Activated naive CD4-positive, alpha-beta T cell (primary cell): ENCODE measurements at places on chromosomes 6 and 20.

GRCh38 chr20:51174536-51174935, 151.6 kb upstream of the KCNG1 start:
- no peak for DNase-seq

- no peak for DNase-seq
These were observed 68.1 kb upstream of the TOP1 start for GRCh38 chr20:40960521-40960956.

GRCh38 chr6:138957903-138958302, 30.1 kb downstream of the REPS1 start:
- no peak for DNase-seq

DNA sequence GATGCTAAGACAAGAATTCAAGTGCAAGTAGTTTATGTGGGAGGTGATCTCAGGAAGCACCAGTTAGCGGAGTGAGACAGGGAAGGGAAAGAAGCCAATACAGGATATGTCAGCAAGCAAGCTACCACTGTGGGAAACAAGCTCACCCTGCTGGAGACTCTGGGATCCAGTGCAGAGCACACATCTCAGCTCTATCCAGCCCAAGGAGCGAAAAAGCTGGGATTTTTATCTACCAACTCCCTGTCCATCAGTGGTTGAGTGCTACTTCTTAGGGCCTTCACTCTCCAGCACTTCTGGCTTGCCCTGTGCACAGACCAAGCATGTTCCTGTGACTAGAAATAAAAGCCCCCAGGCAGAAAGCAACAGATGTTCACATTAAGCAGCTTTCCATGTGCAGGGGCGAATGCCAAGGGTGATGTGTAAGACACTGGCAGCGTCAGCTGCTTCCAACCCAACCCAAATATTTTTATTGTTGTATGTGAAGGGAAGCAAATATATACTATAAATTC, 10.8 kb upstream of the RNF24 start:
- DNase-seq, result no peak

- DNase-seq, result no peak
These were observed 7.9 kb upstream of the FAM210B start for GRCh38 chr20:56350842-56351241.

DNA sequence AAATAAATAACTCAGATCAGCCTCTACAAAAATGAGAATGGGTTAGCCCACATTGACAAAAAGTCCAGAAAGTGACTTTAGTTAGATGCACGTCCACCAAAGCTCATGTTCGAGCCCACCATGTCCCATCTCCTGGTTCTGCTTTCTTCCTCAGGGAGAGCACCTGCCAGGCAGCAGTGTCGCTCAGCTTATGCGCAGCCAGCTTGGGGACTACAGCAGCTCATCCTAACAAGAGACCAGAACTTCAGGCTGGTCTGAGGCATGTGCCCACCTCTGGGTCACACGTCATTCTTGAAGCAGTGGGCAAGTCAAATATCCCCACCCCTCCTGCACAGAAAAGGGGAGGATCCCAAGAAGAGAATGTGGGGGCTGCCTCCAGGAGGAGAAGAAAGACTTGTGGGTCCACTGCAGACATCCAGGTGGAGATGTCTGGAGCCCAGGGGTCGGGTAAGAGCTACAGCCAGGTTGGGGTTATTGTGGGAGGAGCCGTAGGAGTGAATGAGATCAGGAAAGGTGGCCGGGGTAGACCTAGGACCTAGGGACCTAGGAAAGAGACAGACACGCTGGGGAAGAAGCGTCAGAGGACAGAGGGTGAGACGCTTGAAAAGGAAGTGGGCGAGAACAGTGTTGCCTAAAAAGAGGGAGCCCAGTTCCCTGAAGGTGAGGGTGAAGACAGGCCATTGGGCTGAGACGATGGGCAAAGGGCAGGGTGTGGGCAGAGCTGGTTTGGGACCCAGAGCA, 52.5 kb downstream of the SSR1 start:
- DNase-seq, result no peak

DNA sequence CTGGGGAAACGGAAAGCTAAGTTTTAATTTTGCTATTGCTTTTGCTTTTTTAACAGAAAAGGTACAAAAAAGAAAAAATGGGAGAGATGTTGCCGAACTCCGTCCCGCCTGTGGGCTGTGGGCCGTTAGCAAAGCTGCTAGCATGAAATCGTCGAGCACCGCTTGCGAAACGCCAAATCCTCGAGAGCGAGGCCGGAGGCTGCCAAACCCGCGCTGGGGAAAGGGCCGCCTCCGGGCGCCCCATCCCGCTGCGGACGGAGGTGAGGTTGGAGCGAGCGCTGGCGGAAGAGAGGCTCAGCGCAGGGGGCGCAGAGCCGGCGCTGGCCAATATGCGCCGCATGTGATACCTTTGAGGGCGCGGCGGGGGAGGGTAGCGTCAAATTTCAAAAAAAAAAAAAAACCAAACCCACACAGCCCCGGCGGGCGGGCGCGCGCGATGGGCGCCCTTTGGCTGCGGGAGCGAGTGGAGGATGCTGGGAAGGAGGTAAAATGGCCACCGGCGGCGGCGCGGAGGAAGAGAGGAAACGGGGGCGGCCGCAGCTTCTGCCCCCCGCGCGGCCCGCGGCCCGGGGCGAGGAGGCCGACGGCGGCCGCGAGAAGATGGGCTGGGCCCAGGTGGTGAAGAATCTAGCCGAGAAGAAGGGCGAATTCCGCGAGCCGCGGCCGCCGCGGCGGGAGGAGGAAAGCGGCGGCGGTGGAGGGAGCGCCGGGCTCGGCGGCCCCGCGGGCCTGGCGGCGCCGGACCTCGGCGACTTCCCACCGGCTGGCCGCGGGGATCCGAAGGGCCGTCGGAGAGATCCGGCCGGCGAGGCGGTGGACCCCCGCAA, at the start of gene ZCCHC3:
TSS of gene ZCCHC3 (plus strand) at position 473 of the 827 bp plus-strand sequence. CDS start at position 490, 17 bp downstream.
- peak; percentile 72 for DNase-seq

DNA sequence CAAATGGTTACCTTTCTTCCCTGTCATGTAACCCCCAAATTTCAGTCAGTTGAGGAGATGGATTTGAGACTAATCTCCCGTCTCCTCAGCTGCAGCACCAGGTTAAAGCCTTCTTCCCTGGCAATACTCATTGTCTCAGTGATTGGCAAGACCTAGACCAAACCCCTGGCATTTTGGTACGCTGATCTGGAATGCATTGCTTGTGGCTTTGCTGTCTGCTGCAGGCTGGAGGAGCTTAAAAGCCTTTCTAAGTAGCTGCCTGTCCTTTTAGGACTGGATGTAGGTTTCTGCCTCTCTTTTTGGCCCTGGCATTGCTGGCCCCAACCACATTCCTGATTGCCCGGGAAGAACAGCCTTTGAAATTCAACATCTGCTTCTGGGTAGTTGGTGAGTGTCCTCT, 729.6 kb upstream of the GJE1 start:
- DNase-seq, result no peak

- no peak for DNase-seq
These were observed 680.0 kb downstream of the RNF144B start for GRCh38 chr6:19067165-19067564.

GRCh38 chr6:106281661-106282060, 43.9 kb downstream of the ATG5 start:
- DNase-seq, result no peak

DNA sequence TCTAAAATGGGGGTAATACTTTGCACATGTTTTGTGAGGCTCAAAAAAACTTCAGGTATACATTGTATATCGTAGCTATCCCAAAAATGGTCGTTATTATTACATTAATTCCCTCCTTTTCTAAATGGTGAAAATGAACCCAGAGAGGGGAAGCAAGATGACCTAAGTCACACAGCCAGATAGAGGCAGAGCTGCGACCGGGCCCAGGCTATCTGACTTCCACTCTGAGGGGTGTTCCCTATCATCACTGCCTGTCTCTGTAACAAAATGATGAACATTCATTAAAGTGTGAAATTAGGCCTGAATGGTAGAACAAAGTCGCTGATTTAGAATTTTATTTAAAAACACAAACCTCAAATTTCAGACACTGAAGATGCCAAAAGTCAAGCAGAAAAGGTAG, 29.1 kb upstream of the RIMS4 start:
- DNase-seq, result no peak

DNA sequence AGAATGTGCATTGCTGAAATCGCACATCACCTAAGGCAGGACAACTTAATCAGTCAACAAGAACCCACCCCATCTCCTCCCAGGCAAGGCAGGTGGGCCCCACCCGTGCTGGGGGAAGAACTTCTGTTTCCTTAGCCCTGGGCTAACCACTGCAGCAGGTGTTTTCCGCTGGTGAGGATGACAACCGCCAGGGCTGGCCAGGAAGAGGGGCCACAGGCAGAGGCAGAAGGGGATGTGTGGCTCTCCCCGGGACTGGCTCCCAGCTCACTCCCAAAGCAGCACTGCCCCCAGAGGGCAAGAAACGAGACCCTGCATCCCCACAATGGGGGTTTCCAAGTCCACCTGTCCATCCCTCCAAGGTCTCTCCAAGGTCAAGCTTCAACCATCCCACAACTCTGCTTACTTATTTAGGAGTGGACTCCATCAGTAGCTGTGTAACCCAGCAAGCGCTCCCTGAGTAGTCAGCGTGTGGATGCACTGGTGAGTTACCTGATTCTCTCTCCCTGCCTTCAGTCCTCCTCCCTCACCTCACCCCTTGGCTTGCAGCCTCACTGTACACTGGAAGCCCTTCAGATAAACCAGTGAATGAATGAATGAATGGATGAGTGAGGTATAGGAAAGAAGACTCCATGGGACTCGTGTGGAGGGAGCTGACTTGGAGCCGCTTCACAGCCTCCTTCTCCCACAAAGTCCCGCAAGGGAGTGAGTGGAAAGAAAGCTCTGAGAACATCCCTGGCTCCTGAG, 168.2 kb upstream of the CST7 start:
- DNase-seq, result no peak

- no peak for DNase-seq
These were observed 26.5 kb downstream of the SMLR1 start for GRCh38 chr6:130853555-130854183.

- no peak for DNase-seq
These were observed 110.2 kb downstream of the SASH1 start for GRCh38 chr6:148452876-148453275.

- no peak for DNase-seq
These were observed 82.1 kb downstream of the DLL1 start for GRCh38 chr6:170208651-170209353.

GRCh38 chr6:161181121-161181520, 92.7 kb downstream of the AGPAT4 start:
- no peak for DNase-seq

DNA sequence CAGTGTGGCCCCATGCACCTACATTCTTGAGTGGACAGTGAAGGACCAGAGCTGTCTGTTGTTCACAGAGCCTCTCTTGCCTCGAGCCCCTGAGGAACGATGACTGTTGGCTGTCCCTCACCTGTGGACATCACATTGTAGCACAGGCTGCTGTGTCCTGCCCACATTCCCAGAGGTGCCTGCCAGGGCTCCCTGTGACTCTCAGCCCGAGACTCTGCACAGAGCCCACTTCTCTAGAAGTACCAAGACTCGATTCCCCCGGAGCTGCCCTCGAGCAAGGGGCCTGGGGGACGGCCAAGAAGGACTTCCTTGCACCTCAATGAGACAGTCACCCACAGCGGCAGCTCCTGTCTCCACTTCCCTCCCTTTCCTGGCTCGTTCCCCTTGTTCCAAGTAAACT, 28.6 kb upstream of the DLGAP4 start:
- DNase-seq, result no peak

GRCh38 chr6:62974452-62974851, 236.8 kb upstream of the FKBP1C start:
- DNase-seq, result no peak

DNA sequence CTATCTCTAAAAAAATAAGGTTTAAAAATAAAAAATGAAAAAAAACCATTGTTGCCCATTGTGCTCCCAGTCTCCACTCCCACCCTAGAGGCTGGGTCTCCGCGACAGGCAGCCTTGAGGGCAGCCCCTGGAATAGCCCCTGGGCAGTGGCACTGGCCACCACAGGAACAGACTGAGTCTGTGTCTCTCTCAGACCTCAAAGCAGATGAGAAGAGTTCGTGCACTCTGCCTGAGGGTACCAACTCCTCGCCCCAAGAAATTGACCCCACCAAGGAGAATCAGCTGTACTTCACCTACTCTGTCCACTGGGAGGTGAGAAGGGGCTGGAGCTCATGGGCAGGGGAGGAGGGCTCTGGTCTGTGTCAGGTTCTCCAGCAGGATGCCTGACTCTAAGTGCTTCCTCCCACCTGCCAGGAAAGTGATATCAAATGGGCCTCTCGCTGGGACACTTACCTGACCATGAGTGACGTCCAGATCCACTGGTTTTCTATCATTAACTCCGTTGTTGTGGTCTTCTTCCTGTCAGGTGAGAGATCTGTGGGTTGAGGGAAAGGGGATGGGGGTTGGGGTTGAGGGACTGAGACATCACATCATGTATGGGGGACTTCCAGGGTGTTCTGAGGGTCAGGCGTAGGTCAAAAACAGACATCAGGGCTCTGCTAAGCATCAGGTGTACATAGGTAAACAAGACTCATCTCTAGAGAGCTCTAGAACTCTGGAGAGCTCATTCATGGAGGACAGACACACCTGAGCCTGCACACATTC, 35.6 kb downstream of the TM9SF4 start:
- DNase-seq, result no peak

- DNase-seq, result no peak
These were observed 67.7 kb downstream of the PHACTR2 start for GRCh38 chr6:143745166-143746133.

DNA sequence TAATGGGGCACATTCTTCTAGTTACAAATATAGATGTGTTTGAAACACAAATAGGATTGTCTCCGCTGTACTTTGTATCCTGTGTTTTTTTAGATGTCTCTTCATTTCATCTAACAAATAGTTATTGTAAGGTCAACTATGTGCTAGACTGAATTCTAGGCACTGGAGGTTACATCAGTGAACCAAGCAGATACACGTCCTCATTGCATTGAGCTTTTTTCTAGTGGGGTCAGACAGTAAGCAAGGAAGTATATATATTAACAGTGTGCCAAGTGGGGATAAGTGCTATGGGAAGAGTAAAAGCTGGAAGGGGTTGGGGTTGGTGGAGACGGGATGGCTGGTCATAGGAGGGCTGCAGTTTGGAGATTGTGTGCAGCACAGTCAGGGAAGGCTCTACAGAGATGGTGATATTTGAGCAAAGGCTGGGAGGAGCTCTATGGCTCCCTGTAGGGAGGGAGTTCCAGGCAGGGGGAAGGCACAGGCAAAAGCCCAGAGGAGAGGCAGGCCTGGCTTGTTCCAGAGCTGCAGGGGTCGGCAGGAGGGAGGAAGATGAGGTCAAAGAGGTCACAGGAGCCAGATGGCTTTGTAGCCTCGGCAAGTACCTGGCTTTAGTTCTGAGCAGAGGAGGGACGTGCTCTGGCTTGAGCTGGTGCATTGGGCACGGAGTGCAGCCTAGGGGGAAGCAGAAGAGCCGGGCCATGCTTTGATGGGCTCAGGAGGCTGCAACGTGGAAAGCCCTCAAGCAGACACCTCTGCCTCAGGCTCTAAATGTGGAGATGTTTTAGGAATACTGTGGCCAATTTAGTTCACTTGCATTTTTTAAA, 152.3 kb downstream of the ZDHHC14 start:
- DNase-seq, result no peak

DNA sequence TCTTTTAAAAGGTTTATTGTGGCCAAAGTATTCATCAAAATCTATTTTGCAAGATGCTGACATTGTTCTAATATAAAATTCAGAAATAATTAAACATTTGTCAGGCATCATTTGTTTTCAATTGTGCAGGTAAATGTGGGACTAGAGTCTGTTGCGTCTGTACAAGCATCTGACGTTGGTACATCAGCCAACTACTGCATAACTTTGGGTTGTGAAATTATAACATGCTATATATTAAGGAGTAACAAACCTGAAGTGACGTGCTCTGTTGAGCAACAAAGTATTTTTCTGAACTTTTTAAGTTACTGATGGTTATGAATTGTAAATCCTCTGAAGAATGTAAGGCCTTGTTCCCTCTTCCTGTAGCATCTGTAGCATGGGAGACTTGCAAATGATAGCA, 66.0 kb downstream of the RNF182 start:
- DNase-seq, result no peak
